H54 (cell line): ENCODE measurements at places on chromosomes 1 and 21.

DNA sequence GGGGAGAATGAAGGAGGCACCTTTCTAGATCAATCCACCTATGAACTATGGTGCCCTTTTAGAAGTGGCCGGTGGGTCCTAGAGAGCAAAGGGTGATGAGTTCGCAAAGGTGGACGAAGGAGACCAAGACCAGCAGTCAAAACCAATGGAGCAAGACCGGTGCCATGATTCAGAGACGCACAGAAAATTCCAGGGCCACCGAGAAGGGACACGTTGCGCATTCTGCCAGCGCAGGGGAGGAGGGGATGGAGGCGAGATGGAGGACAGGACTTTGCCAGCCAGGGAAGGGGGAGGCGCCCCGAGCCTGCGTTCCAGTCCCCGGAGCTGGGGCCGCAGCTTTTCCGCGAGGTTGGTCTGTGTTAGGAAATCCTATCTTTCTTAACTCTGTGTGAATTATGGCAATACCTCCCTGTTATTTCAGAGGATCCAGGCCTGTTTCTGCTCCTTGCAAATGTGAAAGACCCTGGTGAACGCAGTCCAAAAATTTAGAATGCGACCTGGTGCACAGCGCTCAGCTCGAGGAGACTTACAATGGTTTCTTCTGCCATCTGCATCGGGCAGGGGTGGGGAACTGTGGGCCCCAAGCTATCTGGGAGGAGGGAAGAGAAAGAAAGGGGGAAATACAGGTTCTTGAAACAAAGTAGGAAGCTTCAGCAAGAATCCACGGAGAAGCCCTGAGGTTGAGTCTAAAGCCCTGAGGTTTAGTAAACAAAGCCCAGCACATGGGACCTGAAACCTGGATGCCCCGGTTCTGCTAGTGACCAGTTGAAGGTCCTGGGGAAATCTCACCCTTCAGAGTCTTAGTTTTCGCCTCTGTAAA, 129.4 kb downstream of the MRPS6 start:
- DNase-seq = no peak

GRCh38 chr1:58399176-58399575, 147.3 kb downstream of the OMA1 start:
- DNase-seq = no peak

- DNase-seq = no peak
These were observed 63.4 kb downstream of the TRIM11 start for GRCh38 chr1:228343191-228343661.

- no peak for DNase-seq
These were observed 126.9 kb upstream of the SLC35F3 start for GRCh38 chr1:233777566-233777965.

DNA sequence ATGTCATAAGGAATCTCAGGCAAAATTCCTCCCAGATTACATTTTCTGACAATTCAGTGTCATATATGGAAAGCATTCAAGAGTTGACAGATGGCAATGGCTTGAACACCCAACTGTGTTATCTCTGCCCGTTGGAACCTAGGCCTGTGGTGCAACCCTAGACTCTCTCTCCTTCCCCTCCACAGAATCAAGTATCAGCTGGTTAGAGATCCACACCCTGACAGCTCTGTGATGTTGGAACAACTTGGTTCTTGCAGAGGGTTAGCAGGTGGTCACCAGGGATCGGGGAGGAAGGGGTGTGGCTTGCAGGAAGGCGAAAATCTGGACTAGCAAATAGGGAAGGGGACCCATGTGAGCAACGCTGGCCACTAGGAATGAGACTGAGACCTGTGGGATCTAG, 26.3 kb downstream of the PCSK9 start:
- DNase-seq = no peak

GRCh38 chr1:212920896-212921295, 29.4 kb upstream of the VASH2 start:
- no peak for DNase-seq

- DNase-seq = no peak
These were observed 53.8 kb downstream of the RWDD3 start for GRCh38 chr1:95287825-95288224.

GRCh38 chr1:59261537-59261936, 35.4 kb upstream of the FGGY start:
- no peak for DNase-seq

- DNase-seq = no peak
These were observed 105.8 kb upstream of the RAB4A start for GRCh38 chr1:229164836-229165735.

DNA sequence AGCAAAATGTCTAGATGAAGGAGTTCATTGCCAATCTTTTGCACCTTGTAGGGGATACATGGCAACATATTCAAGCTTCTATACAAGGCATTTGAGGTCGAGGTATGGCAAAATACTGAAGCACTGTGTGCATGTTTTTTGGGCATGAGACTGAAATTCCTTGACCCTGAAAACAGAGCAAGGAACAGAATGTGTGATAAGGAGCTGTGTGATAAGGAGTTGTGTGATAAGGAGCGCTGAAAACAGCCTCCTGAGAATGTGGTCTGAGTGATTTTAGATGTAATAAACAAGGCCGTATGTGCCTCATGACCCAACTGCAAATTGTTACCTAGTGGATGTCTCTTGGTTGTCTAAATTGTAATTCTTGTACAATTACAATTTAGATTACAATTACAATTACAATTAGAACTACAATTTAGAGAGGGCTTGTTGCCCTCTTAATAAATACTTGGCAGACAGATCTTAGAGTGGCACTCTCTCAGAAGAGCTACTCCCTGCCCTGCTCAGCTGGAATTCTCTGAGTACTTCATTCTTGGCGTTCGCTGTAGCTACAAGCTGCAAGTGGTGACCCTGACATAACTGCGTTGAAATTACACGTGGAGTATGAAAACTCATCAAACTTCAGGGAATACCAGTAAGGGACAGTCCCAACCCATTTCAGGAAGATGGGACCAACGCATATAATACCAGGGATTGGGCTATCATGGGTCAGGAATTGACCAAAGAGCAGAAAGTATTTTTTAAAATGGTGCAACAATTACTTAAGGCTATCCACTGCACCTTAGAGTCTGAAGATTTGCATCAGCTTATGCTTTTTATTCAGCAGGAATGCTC, 20.0 kb upstream of the ITLN1 start:
- no peak for DNase-seq

GRCh38 chr1:160098852-160099561, 588 bp upstream of the IGSF8 start:
- peak; percentile 97 for DNase-seq

DNA sequence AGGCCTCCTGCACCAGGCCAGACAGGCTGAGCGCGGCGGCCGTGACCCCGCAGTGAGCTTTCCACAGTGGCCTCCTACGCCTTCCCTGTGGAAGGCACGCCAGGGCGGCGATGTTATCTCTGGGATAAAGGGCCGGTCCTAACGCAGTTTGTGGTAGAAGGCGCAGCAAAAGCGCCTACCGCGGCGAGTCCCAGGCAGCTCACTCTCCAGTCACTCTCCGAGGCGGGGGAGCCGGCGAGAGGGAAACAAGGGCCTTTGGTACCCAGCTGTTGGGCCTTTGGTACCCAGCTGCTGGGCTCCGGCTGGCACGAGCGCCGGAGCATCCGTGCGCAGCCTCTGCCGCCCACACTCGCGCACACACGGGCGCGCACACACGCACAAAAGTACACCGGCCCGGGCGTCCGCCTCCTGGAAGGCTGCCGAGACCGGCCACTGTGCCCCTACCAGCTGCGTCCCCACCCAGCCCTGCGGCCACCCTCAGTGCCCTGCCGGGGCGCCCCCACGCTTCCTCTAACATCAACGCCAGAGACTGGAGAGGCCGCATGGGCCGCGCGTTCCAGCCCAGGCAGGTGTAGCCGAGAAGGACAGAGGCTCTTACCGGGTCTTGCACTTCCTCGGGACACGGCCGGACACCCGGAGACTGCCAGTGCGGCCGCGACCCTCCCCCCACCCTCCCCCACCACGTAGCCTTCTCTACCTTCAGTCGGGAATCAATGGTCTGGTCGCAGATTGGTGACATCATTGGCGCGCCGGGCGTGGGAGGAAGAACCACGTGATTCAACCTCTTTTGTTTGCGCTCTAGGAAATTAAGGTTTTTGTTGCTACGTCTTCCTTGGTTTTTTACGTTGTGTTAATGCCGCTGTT, 19.5 kb upstream of the ADAR start:
- DNase-seq = peak; percentile 37

- DNase-seq = no peak
These were observed 201.4 kb downstream of the CHRM3 start for GRCh38 chr1:239587574-239588369.

DNA sequence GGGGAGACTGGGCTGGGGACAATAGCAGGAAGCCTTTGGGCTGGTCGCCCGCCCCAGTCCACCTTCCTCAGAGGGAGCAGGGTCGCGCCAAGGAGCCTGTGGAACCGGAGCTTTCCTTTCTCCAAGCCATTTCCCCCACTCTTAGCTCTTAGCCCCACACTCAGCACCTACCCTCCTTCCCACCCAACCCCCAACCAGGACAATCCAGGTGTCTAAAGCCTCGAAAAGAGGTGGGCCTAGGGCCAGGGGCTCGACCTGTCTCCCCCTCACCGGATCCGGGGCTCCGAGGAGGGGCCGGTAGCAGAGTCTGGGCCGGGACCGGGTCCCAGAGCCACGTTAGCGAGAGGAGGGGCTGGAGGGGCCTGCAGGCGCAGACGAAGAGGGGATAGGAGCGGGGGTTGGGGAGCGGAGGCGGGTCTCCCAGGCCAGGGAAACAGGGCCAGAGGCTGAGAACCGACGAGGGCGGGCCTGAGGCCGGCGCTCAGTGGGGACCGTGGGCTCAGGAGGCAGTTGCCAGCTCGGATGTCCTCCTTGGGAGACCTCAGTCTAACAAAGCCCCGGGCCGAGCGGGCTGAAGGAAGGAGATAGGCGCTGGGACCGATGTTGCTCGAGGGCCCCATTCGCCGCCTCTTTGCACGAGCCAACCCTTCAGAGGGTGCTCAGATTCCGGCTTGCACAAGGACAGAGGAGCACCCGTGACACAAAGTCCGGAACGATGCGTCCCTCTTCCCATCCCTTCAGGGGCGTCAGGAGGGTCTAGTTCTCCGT, 943 bp downstream of the SEMA6C start:
- DNase-seq = no peak

DNA sequence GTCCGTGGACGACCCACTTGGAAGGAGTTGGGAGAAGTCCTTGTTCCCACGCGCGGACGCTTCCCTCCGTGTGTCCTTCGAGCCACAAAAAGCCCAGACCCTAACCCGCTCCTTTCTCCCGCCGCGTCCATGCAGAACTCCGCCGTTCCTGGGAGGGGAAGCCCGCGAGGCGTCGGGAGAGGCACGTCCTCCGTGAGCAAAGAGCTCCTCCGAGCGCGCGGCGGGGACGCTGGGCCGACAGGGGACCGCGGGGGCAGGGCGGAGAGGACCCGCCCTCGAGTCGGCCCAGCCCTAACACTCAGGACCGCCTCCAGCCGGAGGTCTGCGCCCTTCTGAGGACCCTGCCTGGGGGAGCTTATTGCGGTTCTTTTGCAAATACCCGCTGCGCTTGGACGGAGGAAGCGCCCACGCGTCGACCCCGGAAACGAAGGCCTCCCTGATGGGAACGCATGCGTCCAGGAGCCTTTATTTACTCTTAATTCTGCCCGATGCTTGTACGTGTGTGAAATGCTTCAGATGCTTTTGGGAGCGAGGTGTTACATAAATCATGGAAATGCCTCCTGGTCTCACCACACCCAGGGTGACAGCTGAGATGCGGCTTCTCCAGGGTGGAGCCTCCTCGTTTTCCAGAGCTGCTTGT, 32.4 kb downstream of the PRMT2 start:
- peak; percentile 73 for DNase-seq

DNA sequence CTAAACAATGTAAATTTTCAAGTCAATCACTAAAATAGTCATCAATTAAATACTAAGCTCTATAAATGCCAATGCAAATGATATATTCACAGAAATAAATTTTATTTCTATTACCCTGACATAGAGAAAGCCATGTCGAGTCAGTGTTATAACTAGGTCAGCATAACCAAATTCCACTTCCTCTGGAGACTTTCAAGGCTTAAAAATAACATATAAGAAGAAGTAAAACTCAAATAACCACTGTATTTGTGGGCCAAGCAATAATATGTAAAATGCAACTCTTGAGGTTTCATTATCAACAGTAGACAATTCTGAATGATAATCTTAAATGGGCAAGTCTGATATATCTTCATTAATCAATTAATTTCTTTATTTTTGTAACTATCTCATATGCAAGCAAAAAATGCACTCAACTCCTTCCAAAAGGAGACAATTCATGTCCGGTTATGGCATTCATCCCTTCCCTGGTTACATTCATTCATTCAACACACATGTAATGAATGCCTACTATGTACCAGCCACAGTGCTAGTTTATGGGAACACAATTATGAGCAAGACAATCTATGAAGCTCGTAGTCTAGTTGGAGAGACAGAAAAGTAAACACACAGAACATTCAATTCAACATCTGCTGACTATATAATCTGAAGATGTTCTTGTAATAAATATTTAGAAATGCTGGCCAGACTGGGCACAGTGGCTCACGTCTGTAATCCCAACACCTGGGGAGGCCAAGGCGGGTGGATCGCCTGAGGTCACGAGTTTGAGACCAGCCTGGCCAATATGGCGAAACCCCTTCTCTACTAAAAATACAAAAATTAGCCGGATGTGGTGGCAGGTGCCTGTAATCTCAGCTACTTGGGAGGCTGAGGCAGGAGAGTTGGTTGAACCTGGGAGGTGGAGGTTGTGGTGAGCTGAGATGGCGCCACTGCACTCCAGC, 37.1 kb upstream of the CAP1 start:
- DNase-seq = no peak

- no peak for DNase-seq
These were observed 75.2 kb upstream of the NEK2 start for GRCh38 chr1:211750599-211750998.

GRCh38 chr1:226949401-226949800, 9.3 kb downstream of the COQ8A start:
- no peak for DNase-seq

DNA sequence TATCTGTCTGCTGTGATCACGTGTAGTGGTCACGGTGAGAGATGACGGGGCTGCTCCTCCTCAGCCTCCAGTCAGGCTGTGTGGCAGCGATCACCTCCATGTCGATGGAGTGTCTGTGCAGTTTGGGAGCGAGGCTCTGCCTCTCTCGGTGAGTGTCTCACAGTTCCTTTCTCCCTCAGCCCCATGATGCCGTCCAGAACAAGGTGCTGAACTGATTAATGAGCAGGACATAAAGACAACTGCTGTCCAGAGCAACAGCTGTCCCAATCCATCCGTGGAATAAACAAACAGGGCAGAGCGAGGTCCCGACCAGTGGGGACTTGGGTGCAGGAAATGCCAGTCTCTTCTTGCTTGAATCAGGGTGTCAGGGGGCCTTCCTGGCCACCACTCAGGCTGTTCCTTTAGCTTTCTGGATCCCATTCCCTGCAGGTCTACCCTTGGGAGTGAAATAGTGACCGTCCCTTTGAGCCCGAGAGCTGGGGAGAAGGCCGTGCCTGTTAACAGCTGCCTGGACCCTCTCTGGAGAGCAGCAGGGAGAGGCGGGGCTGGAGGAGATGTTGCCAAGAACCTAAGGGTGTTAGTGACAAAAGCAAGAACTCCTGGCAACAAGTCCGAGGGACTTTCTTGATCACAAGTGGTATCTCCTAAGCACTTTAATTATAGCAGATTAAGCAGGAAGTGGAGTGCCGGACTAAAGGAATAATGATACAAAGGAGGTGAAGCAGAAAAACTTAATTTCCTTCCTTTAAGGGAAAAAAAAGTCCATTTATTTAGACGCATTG, 443.9 kb downstream of the KIF26B start:
- DNase-seq = no peak

- no peak for DNase-seq
These were observed 413.3 kb upstream of the PTBP2 start for GRCh38 chr1:96308314-96308713.
